NCI-H1092 (cell line): ENCODE measurements at places on chromosomes 16 and 17.
A peak's percentile ranks its signal among the peaks of the same experiment; 100 is the strongest.

DNA sequence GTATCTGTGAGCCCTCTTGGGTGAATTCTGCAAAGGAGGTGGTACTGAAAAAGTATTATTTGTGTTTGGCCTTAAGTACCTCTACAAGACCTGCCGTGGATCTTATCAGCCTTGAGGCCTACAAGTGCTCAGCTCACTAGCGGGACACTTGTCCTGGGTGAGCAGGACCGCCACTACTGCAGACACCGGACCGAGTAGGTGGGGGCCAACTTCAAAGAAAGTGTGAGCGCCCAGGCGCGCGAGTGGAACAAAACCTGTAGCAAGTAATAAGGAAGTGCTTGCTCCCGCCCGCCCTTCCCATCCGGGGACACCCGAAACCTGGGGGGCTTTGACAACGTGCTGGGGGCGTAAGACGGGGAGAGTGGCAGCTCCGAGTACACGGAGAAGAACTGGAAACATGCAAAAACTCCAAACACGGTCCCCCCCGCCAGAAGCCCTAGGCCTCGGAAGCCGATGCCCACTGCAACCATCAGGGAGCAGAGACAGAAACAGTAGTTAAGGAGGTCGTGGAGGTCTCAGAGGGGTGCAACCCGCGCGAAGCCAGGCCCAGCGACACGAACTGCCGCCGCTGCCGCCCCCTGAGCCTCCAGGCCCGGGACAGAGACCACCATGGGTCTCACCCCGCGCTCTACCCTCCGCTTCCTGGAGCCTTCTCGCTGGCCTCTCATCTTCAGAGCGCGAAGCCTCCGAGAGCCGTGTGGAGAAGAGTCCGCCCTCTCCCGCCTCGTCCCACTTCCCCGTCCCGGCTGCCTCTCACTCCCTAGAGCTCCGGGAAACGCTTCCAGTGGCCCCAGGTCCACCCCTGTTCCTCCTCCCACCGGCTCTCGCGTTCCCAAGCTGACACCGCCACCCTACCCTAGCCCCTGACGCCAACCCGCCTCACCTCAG lies 537 bp downstream of the CNOT1 start:
- peak; percentile 5 for DNase-seq

DNA sequence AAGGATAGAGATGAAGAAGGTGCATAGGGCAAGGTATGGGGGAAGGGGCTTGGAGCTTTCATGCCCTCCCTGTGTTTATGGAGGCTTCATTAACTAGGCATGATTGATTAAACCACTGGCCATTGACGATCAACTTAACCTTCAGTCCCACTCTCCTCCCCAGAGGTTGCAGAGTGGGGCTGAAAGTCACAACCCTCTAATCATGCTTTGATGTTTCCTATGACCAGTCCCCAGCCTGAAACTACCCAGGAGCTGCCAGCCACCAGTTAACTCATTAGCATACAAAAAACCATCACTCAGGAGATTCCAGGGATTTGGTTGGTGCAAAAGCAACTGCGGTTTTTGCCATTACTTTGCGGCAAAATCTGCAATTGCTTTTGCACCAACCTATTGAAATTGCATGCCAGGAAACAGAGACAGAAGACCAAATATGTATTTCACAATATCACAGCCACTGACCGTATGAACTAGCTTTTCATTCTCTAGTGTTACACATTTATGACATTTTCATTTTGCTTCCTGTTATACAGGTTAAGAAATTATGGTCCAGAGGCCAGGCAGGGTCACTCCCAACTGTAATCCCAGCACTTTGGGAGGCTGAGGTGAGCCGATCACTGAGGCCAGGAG lies 5.4 kb downstream of the GFOD2 start:
- DNase-seq = no peak

- DNase-seq = no peak
Observed at GRCh38 chr16:31223044-31223443, 6.1 kb upstream of the PYDC1 start.

DNA sequence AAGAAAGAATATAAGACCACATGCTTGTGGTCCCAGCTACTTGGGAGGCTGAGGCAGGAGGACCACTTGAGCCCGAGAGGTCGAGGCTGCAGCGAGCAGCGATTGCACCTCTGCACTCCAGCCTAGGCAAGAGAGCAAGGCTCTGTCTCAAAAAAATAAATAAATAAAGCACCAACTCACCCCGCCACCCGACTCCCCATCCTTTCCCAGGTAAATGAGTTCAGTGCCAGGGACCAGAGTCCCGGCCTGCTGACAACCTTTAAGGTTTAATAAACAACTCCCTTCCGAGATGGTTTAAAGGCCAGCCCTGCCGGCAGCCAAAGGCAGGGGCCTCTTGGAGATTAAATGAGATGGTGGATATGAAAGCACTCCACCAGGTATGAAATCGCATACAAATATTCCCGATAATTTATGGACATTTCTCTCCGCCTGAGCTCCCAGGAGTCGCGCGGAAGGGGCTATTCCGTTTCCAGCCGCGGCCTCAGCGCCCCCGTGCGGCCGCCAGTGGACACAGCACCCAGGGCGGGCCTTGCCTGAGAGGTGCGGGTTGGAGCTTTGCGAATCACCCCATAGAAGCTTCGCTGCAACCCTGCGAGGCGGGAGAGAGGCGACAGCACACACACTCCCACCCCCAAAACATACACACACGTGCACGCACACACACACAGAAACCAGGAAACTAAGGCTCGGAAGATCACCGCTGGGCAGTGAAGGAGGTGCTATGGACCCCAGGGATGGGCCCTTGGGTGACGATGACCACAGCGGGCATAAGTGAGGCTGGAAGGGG lies 4.0 kb upstream of the RPL38 start:
- peak; percentile 14 for DNase-seq

GRCh38 chr17:74072340-74072739 lies 131.1 kb upstream of the RPL38 start:
- no peak for DNase-seq

GRCh38 chr17:9291912-9292560 lies 270.7 kb downstream of the NTN1 start:
- no peak for DNase-seq

DNA sequence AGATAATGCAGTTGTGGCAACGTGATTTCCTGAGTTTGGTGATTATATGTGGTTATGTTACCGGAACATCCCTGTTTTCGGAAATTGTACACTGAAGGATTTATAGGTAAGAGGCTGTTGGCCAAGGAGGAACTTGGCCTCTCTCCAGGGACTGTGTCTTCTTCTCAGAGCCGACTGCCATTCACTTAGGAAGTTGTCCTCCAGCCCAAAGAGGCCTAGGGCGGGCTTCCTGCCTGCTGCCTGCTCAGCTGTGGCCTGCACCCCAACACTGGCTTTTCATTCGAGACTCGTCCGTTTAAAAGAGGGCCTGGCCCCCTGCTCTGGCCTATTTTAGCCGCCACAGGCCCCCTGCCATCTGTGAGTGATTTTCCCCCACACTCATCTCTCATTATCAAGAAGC lies 64.3 kb downstream of the ZDHHC7 start:
- no peak for DNase-seq

DNA sequence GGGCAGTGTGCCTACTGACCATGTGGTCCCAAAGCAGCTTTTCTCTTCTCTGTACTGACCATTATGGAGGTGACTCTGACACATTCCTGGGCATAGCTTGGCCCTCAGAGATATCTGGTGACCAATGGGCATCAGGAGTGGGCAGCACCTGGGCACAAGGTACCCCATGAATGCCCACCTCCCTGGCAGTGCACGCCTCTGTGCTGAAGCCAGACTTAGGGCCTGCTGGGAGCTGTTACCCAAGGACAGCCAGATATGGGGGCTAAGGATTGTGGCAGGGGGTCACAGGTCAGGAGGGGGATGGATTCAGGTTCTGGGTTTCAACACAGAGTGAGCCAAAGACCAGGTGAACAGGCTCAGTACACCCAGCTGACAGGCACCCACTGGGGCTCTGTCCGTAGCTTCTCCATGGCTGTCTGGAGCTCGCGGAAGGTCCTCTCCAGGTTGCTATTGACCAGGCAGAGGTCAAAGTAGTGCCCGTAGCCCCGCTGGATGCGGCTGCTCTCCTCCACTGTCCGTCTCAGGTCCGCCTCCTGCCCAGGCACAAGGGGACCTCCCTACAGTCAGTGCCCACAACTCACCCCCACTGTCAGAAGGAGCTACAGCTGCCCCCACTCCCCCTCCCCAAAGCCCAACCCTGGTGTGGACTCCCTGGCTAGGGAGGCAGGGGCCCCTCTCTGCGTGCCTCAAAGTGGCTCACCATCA lies 29.7 kb downstream of the MPP2 start:
- no peak for DNase-seq

GRCh38 chr17:55436224-55437158 lies 14.9 kb upstream of the MMD start:
- DNase-seq = no peak

GRCh38 chr17:59199398-59199797 lies 10.4 kb upstream of the SMG8 start:
- DNase-seq = no peak

- peak; percentile 63 for DNase-seq
Observed at GRCh38 chr16:79599256-79599836, 1.2 kb downstream of the MAF start.

- DNase-seq = no peak
Observed at GRCh38 chr17:68029512-68030215, 5.9 kb upstream of the KPNA2 start.

DNA sequence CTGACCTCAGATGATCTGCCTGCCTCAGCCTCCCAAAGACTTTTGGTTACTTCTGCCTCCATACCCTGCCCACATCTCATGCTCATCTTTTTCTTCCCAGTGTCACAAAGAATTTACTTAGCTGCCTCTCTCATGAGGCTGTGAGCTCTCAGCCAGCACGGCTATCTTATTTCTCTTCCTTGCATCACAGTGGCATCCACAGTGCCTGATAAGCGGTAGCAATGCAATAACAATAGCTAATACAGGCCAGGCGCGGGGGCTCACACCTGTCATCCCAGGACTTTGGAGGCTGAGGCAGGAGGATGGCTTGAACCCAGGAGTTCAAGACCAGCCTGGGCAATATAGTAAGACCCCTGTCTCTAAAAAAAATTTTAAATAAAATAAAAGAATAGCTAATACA lies 15.5 kb upstream of the MARVELD3 start:
- no peak for DNase-seq

DNA sequence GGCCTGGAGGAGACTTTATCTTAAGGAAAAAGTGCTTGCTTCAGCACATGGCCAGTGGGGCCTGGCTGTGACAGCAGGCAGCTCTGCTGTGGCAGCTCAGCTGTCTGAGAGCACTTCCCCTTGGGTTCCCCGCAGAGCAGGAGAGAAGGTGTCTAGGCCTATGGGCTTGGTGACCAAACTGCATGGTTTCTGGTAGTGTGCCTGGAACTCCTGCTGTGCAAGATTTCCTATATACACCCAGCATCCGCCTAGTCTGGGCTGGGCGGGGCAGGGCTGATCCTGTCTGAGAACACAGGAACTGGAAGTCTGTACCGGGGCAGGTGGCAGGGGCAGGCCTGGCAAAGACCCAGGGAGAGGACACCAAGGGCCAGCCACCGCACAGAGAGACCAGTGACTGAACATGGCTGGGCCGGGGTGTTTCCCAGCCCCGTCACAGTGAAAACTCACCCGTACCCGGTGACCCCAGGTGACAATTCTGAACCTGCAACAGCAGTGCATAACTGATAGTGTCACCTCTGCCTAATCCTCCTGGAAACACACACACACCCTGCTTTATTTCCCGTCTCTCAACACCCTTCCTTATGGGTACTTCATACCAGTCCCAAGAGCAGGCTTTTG lies 39.3 kb downstream of the CHD9 start:
- peak; percentile 52 for DNase-seq

GRCh38 chr16:66548868-66549267 lies 1.1 kb downstream of the TK2 start:
- no peak for DNase-seq

DNA sequence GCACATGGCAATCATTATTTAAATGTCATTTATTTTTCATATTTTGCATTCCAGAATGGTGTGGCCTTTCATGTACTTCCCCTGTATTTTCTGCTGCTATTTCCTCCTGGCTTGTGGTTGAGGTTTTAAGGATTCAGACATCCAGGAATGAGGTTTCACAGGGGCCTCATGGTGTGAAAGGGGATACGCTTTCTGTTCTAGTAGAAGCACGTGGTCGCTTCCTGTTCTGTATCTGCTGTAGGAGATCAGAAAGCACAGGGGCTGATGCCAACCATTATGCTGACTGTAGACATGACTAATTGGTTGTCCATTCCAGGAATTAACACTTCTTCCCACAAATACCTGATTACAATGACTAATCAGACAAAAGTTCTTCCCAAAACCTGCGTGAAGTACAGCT lies 405.9 kb downstream of the SHISA9 start:
- DNase-seq = no peak
